ENCODE measurements at places on chromosomes 12 and 14.

DNA sequence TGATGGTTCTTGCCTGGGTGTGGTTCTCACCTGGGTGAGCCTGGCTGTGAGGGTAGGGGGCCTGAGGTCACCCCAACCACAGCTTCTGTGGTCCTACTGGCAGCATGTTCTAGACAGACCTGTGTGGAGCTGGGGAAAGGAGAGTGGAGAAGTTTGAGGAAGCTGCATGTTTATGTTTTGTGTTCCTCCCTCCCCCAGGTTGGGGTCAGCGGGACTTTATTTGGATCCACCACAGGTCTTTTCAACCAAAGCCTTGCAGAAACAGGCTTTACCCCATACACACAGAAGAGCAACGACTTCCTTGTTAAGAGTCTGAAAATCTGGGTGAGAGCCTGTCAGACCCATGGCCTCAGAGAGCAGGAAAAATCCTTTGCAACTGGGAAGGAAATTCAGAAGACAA, 5.6 kb downstream of the CD9 start:
- no peak for DNase-seq

DNA sequence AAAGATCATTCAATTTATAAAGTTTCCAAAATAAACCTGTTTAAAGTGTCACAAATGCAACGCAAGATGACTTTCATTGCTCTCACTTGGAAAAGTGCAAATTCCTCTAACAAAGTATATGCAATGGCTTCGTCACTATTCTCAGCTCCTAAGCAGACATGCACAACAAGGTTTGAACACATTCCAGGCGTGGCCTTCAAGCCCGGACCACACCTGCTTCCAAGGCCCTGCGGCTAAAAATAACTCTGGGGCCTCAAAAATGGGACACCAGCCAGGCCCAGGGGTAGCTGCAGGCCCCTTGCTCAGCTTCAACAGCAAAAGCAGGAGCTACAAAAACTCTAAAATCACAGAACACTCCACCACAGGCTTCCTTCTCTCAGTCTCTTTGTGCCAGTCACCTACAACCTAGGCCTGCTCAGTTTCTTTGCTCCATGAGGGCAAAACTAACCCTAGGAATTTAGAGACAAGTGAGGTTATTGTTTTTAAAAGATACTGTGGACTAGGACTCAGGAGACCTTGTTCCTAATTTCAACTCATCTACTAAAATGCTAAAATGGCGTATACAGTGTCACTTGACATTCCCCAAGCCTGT, 29.3 kb downstream of the DUSP16 start:
- DNase-seq: no peak

DNA sequence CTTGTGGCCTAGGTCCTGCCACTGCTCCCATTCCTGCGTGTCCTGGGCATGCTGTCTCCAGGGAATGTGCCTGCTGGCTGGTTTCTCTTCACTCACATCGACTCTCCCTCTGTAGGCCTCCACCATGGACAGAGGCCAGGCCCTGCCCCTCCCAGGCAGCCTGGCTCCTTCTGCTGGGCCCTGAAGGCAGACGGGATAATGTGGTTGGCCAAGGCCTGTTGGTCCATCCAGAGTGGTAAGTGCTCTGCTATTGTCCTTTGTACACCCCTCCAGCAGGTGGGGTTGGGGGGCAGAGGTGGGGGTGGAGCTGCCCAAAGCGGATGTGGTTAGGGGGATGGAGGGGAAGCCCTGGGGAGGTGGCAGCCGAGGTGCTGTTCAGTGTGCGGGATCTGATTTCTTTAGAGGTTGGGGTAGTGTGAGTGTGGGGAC, 9.5 kb upstream of the NR4A1 start:
- no peak for DNase-seq

DNA sequence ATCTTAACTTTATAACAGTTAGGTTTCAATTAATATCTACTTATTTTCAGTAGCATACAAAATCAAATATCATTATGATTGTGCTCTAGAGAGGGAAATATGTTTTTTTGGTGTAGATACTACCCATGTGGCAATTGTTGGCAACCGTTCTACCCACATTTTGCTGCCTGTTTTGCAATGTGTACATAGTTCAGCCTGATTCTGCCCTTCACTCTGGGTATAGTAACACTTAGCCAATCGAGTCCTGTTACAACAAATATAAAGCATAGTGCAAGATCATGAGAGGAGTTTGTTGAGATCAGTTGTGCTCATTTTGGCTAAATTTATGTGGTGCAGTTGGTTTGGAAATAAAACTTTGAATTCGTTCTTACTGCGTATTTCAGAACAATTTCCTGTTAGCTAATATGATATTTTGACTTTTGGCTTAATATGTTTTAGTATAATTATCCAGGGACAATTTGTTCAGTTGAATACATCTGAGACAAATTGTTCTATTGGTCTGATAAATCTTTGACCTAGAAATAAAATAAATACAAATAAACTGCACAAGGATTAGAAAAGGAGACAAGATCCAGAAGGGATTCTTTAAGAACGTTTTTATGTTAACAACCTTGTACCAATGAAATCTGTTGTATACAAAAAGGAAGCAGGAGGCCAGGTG, 76.9 kb downstream of the ATF7IP start:
- DNase-seq: no peak
